Keratinocyte (primary cell): ENCODE measurements at places on chromosomes 13 and 19.

- no peaks in the 10 kb centered on the region for H3K27me3 ChIP-seq
- H3K36me3 ChIP-seq = no peaks in the 10 kb centered on the region
- no peak overlapping the region for H3K4me3 ChIP-seq
- no peaks in the 10 kb centered on the region for H3K4me1 ChIP-seq
Measured at GRCh38 chr13:42808341-42808940, 27.1 kb downstream of the FAM216B start.

DNA sequence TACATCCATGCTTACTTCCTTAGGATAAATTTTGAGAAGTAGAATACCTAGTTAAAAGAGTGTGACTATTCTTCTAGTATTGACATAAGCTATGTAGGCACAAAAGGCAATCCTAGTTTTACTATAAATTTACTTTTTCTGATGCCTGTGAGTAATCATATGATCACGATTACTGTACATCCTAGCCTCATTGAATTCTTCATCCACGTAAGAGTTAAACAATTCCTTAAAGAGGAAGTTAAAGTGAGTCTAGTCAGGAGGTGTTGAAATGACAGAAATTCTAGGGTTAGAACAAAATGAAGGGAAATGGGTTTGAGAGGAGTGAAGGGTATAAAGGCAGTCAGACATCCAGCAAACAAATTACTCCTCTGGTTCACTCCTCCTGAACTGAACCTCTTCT lies at the start of gene ACOD1:
Gene ACOD1 (plus strand): TSS at position 363 of the 400 bp plus-strand sequence. CDS start 48 bp downstream, outside the sequence.
- DNase-seq = no peak
- no peaks in the 10 kb centered on the region for H3K27me3 ChIP-seq
- H3K27ac ChIP-seq = no peak within 1 kb of the TSS
- no peaks in the 10 kb centered on the region for H3K36me3 ChIP-seq
- H3K4me1 ChIP-seq = peaks cover 5% of the 10 kb centered on the region

DNA sequence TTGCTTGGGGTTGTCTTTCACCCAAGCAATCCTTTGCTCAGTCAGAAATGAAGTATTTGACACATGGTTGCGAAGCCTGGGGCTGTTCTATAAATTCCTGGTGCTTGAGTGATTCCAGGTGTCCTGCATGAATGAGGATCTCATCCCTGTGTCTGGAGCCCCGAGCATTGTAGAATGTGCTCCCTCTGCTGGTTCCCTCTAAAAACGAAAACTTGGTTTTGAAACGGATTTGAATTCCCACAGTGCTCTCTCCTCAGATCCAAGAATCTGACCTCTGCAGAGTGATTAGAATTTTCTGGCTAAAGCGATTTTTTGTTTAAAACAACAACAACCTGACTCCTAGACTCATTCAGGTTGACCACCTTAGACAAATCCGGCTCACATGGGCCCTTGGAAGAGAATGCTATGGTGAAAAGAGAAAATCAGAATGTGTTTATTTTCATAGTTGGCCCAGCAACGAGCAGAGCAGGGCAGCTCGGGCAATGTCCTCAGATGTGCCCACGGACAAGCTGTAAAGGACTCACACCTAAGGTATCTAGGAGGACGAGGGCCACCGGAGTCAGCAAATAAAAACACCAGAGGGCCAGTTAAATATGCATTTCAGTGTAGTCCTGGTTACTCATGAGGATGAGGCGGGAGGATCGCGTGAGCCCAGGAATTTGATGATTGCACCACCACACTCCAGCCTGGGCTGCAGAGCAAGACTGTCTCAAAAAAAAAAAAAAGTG lies 8.7 kb upstream of the ATP12A start:
- H3K27ac ChIP-seq = peak overlapping the region; percentile 95
- DNase-seq = peak; percentile 85
- H3K27me3 ChIP-seq = no peaks in the 10 kb centered on the region
- no peak overlapping the region for H3K4me3 ChIP-seq
- peaks cover 48% of the 10 kb centered on the region for H3K4me1 ChIP-seq

- no peaks in the 10 kb centered on the region for H3K4me1 ChIP-seq
- DNase-seq = no peak
- no peak overlapping the region for H3K4me3 ChIP-seq
- H3K27me3 ChIP-seq = no peaks in the 10 kb centered on the region
- H3K27ac ChIP-seq = no peak overlapping the region
Measured at GRCh38 chr19:37227996-37228395, 10.0 kb downstream of the ZNF383 start.

- no peak within 1 kb of the TSS for H3K4me3 ChIP-seq
- H3K27ac ChIP-seq = no peak within 1 kb of the TSS
- no peak for DNase-seq
- H3K4me1 ChIP-seq = no peaks in the 10 kb centered on the region
- H3K27me3 ChIP-seq = peaks cover 41% of the 10 kb centered on the region
Measured at GRCh38 chr19:3868770-3869456, at the start of gene ZFR2. TSS of gene ZFR2 (minus strand) at chr19:3869038. CDS start at chr19:3869017, 21 bp downstream.

GRCh38 chr19:35585848-35586247 lies at the start of gene PMIS2:
TSS of gene PMIS2 (plus strand) at chr19:35586173. CDS start at chr19:35586260, 87 bp downstream.
- H3K27ac ChIP-seq = no peak within 1 kb of the TSS
- no peak for DNase-seq
- no peaks in the 10 kb centered on the region for H3K36me3 ChIP-seq
- H3K4me3 ChIP-seq = no peak within 1 kb of the TSS
- H3K27me3 ChIP-seq = no peaks in the 10 kb centered on the region

- H3K4me1 ChIP-seq = no peaks in the 10 kb centered on the region
- H3K27ac ChIP-seq = no peak overlapping the region
- H3K4me3 ChIP-seq = no peak overlapping the region
- DNase-seq = no peak
- H3K27me3 ChIP-seq = no peaks in the 10 kb centered on the region
Measured at GRCh38 chr19:32337084-32337808, 8.2 kb upstream of the ZNF507 start.

- peak overlapping the region; percentile 83 for H3K4me3 ChIP-seq
- peaks cover 3% of the 10 kb centered on the region for H3K4me1 ChIP-seq
- H3K36me3 ChIP-seq = no peaks in the 10 kb centered on the region
- H3K27ac ChIP-seq = peak overlapping the region; percentile 64
- H3K27me3 ChIP-seq = no peaks in the 10 kb centered on the region
- no peak for DNase-seq
Measured at GRCh38 chr19:36771261-36772231, 1.1 kb downstream of the ZNF850 start.

DNA sequence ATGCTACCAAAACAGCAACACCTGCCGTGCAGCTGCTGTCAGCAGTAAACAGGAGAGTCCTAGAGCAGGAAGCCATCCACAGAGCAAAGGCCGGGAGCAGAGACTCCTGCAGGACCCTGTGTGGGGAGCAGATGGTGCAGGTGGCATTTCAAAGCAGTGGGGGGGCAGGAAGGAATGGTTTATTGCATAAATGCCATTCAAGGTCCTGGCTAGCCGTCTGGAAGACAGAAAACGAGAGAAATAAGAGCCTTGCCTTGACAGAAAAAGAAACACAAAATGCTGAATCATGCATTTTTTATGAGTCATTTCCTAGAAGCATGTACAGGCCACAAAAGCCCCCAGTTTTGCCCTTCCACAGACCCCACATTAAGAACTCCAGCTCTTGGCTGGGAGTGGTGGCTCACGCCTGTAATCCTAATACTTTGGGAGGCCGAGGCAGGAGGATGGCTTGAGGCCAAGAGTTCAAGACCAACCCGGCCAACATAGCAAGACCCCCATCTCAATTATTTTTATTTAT lies 5.4 kb downstream of the RSPH6A start:
- H3K27me3 ChIP-seq = no peaks in the 10 kb centered on the region
- H3K27ac ChIP-seq = peak overlapping the region; percentile 56
- H3K36me3 ChIP-seq = peaks cover 2% of the 10 kb centered on the region
- peak overlapping the region; percentile 26 for H3K4me3 ChIP-seq
- peaks cover 26% of the 10 kb centered on the region for H3K4me1 ChIP-seq

DNA sequence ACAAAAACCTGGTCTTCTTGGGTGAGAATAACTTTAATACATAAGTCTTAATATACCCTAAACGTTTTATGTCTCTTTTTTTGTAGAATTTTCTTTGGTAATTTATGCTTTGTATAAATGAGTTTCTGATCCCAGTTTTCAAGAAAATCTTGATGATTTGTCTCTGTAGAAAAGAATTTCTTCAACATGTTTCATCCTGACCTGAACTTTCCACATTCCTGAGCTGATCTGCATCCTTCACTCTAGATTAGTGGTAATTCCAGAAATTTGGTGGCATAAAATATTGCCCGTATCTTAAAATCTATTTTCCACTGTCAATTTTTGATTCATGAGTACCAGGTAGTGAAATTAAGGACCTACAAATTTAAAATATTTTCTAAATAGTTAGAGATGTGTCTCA lies 16.3 kb downstream of the ZNF714 start:
- H3K36me3 ChIP-seq = no peaks in the 10 kb centered on the region
- peaks cover 14% of the 10 kb centered on the region for H3K4me1 ChIP-seq
- no peaks in the 10 kb centered on the region for H3K27me3 ChIP-seq
- H3K4me3 ChIP-seq = no peak overlapping the region

GRCh38 chr19:40398417-40399131 lies 8.6 kb upstream of the HIPK4 start:
- no peak overlapping the region for H3K27ac ChIP-seq
- no peak overlapping the region for H3K4me3 ChIP-seq
- peak; percentile 71 for DNase-seq
- no peaks in the 10 kb centered on the region for H3K36me3 ChIP-seq

GRCh38 chr13:38348861-38349389 lies 726 bp upstream of the UFM1 start:
- peak overlapping the region; percentile 87 for H3K4me3 ChIP-seq
- no peaks in the 10 kb centered on the region for H3K27me3 ChIP-seq
- no peak for DNase-seq
- peaks cover 27% of the 10 kb centered on the region for H3K4me1 ChIP-seq

DNA sequence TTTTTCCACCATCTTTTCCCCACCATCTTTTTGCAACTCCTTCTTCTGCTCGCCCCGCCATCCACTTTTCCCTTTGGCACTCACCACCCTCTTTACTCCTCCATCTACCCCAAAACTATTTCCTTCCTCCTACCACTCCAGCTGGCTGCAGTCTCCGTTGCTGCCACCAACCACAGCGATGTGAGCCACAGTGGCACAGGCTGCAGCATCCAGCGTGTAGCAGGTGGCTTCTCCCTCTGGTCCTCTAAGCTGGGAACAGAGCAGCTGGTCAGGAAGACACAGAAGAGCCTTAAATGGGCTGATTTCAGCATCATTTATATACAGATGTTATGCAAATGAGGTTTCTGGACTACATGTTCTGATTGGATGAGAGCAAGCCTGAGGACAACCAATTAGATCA lies 144.5 kb downstream of the TNFRSF19 start:
- no peaks in the 10 kb centered on the region for H3K4me1 ChIP-seq
- H3K36me3 ChIP-seq = no peaks in the 10 kb centered on the region
- no peak overlapping the region for H3K27ac ChIP-seq
- no peaks in the 10 kb centered on the region for H3K27me3 ChIP-seq

GRCh38 chr19:21587117-21587461 lies 81.7 kb downstream of the ZNF429 start:
- no peak overlapping the region for H3K4me3 ChIP-seq
- H3K27me3 ChIP-seq = no peaks in the 10 kb centered on the region
- H3K4me1 ChIP-seq = no peaks in the 10 kb centered on the region
- H3K27ac ChIP-seq = no peak overlapping the region
- no peaks in the 10 kb centered on the region for H3K36me3 ChIP-seq

DNA sequence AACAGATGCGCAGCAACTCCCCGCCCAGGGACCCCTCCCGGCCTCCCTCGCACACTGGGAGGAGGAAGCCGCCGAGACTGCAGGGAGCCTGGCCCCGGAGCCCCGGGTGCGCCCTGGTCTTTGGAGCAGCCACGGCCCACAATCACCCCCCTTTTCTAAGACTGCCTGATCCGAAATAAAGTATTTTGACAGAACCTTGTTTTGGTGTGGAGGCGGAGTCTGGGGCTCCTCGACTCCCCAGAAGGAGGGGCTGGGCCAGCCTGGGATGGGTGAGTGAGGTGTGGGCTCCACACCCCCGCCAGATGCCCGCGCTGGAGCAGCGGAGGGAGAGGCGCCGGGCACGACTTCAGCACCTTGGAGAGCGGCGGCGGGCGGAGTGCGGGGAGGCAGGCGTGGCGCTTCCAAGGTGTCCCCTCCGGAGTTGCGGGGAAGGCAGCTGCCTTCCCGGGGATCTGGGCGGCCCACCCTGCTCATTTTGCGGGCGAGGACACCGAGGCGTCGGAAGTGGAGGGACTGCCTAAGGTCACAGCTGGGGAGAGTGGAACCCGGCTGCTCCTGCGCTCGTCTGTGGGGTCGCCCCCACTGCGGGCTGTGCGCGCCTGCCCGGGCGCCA lies 9.4 kb downstream of the SIRT6 start:
- DNase-seq = no peak
- no peaks in the 10 kb centered on the region for H3K36me3 ChIP-seq
- no peak overlapping the region for H3K4me3 ChIP-seq
- H3K27ac ChIP-seq = no peak overlapping the region

DNA sequence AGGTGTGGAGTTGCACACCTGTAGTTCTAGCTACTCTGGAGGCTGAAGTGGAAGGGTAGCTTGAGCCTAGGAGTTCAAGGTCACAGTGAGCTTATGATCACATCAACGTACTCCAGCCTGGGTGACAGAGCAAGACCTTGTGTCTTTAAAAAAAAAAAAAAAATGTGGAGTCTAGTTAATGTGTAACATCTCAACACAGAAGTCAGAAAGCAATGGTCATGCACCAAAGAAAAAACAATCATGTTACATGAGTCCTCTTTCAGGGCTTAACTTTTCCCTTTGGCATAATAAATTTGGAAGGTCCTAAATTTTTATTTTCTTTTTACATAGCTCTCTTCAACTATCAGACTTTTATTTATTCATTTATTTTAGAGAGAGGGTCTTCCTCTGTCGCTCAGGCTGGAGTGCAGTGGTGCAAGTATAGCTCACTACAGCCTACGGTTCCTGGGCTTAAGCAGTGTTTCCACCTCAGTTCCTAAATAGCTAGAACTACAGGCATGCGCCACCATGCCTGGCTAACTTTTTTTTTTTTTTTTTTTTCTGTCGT lies 22.3 kb downstream of the SETDB2 start:
- no peaks in the 10 kb centered on the region for H3K27me3 ChIP-seq
- no peaks in the 10 kb centered on the region for H3K4me1 ChIP-seq
- no peak overlapping the region for H3K4me3 ChIP-seq
- no peaks in the 10 kb centered on the region for H3K36me3 ChIP-seq
- no peak overlapping the region for H3K27ac ChIP-seq

DNA sequence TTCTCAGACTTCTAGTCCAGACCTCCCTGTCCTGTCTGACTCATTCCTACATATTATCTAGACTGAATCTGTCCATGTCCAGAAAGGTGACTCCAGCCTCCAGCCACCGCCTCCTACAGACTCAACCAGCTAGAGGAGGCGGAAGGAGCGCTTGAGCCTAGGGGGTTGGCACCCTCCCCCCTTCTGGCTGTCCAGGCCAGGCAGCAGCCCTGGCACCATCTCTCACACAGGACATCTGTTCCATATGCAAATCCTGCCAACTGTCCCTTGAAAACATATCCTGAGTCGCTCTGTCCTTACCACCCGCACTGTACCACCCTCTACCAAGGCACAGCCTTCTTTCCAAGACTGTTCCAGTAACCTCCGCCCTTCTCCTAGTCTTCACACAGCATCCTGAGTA lies 150.7 kb upstream of the WASF3 start:
- H3K4me1 ChIP-seq = no peaks in the 10 kb centered on the region
- no peak for DNase-seq
- no peak overlapping the region for H3K4me3 ChIP-seq
- H3K27me3 ChIP-seq = no peaks in the 10 kb centered on the region
- no peak overlapping the region for H3K27ac ChIP-seq

GRCh38 chr19:589693-590395 lies at the start of gene HCN2:
TSS of gene HCN2 (plus strand) at chr19:589881. CDS start at chr19:589946, 65 bp downstream.
- peaks cover 8% of the 10 kb centered on the region for H3K4me1 ChIP-seq
- H3K27me3 ChIP-seq = peaks cover 48% of the 10 kb centered on the region
- no peak within 1 kb of the TSS for H3K27ac ChIP-seq
- H3K4me3 ChIP-seq = no peak within 1 kb of the TSS
- no peak for DNase-seq
- H3K36me3 ChIP-seq = no peaks in the 10 kb centered on the region
